ENCODE measurements at places on chromosomes 6 and 20.

DNA sequence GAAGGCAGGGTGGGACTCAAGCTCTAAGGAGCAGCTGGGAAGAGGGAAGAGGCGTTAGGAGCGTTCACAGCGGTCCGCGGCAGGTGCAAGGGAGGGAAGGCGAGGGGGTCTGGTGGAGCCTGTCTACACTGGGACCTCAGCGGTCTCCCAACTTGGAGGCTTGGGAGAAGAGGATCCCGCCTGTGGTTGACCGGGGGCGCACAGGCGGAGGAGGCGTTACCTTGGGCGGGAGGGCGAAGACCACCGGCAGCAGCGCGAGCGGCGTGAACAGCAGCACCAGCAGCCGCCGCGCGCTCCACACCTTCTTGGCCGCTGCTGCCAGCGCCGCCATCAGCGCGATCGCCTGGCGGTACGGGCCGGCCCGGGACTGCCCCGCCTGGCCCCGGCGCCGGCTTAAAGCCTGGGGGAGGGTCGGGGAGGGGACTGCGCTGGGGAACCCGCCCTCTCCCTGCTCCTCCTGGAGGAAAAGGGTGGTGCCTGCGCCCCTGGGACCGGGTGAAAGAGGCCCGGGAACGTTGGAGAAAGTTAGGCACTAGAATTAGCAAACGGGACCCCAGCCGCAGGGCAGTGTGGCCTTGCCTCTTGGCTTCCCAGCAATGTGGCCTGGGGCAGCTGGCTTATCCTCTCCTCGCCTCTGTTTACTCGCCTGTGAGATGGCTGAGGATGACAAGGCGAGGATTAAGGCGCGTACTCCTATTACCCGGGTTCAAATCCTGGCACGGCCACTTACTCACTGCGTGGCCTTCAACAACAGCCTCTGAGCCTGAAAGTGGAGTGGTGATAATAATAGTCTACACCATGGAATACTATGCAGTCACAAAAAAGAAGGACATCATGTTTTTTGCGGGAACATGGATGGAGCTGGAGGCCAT is at the start of gene SLC13A3:
Gene SLC13A3 (minus strand): TSS at position 369 of the 872 bp plus-strand sequence. CDS start 38 bp downstream, at position 331.
- DNase-seq, result no peak

- no peak for DNase-seq
Observed at GRCh38 chr20:41167481-41168253, 30.3 kb downstream of the PLCG1 start.

GRCh38 chr20:44454306-44454963 is 21.2 kb upstream of the TTPAL start:
- DNase-seq, result no peak

GRCh38 chr6:130697271-130697994 is 129.8 kb upstream of the SMLR1 start:
- no peak for DNase-seq

DNA sequence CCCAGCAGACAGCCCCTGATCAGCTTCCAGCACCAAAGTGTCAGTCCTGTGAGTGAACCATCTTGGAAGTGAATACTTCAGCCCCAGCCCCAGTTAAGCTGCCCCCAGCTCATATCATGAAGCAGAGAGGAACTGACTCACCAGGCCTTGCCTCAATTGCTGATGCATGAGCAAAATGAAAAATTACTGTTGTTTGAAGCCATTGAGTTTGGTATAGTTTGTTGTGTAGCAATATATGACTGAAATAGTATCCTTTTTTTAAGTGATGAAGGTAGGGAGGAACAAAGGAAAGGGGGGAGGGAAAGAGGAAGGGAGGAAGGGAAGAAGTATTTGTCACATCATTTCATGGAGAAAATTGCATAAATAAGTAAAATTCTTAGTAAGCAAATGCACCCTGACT is 266.4 kb downstream of the MAFB start:
- DNase-seq, result no peak

DNA sequence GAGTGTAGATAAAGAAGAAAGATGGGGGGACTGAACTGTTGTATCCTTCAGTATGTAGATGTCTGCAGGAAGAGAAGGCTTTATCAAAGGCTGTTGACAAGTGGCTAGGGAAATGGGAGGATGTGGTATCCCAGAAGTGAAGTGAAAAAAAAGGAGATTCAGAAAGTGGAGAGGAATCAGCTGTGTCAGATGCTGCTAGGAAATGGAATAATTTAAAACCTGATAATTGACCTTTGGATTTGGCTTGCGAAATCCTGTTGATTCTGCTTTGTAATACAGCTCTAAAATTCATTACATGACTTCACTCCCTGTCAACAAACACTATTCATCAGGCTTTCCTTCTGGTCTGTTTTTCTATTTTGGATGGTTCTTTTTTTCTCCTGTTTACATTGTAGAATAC is 41.7 kb downstream of the PHF3 start:
- DNase-seq, result peak; percentile 8

DNA sequence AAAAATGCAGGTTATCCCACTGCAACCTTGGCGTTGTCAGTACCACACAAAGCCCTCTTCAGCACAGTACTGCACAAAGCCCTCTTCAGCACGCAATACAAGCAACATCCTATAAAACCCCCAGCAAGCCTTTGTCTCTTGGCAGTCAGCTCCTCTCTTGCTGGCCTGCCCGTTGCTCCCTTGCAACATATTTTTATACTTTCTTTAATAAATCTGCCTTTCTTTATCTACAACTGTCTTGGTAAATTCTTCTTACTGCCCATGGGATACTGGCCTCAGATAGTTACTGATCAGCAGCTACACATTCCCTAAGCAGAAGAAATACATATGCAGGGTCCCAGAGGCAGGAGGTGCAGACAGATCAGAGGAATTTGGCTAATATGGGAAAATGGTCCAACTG is 70.5 kb upstream of the MAP3K4 start:
- DNase-seq, result no peak

DNA sequence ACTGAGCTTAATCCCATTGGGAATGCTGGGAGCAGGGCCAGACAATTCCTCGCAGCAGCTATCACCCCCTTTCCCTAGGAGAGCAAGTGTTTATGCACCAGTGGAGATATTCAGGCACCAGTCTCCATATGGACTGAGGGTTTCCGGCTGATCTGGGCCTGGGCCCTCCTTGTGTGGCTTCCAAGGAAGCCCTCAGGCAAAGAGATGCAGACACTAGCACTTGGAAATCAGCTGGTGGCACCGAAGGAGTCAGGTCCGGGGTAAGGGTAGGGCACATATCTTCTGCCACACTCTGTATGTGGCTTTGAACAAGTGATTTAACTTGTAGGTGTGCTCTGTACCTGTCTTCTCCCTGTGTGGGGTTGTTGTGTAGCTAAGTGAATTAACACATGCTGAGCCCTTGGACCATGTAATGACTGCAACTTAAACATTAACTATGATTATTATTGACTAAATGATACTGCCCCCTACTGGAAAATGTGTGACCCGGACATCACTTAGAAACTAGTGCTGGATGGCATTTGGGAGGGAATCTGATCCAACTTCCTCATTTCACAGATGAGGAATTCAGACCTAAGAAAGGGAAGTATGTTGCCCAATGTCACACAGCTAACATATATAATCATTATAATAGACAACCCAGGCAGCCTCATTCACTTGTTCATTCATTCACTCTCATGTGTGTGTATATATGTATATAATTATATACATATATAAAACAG is 19.3 kb upstream of the WFDC2 start:
- DNase-seq, result peak; percentile 33

DNA sequence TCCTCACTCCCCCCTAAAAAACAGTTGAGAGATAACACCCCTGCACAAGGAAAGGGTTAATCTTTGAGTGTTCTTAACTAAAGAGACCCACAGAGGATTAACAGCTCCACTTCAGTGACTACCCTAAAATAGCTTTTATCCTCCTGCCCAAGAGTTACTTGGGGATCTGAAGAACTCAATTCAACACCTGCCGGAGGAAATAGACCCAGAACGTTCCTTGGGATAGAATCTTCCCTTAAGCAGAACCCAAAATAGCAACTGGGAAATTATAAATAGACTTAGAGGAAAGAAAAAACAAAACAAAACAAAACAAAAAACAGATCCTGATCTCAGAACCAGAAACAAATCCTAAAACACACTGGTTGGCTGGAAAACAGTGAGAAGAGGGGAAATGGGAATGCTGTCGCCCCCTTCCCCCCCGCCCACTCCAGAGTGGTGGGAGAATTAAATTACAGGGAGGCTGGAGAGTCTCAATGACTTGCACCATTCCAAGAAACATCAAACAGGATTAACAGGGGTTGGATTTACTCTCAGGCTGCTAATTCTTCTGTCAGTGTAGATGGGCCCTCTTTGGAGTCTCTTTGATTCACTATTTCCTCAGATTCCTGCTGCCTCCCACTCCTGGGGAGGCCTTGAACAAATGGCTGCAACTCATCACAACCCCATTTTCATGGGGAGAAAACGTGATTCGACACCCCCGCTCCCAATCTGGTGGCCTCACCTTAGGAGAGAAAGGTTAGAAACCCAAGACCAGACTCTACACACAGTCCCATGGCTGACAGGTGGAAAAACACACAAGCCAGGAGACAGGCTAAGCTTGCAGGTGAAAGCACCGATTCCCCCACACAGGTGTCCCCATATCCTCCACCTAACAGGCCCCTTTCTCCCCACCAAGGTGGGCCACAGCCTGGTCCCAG is 1.4 kb downstream of the PLAGL2 start:
- DNase-seq, result no peak

DNA sequence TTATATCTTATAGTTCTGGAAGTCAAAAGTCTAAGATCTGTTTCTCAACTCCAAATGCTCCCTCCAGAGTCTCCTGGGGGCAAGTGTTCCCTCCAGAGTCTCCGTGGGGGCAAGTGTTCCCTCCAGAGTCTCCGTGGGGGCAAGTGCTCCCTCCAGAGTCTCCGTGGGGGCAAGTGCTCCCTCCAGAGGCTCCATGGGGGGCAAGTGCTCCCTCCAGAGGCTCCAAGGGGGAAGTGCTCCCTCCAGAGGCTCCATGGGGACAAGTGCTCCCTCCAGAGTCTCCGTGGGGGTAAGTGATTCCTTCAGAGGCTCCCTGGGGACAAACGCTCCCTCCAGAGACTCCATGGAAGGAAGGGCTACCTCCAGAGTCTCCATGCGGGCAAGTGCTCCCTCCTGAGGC is 34.0 kb upstream of the THBS2 start:
- DNase-seq, result no peak

GRCh38 chr6:169972101-169972651 is 220.8 kb downstream of the ERMARD start:
- no peak for DNase-seq

DNA sequence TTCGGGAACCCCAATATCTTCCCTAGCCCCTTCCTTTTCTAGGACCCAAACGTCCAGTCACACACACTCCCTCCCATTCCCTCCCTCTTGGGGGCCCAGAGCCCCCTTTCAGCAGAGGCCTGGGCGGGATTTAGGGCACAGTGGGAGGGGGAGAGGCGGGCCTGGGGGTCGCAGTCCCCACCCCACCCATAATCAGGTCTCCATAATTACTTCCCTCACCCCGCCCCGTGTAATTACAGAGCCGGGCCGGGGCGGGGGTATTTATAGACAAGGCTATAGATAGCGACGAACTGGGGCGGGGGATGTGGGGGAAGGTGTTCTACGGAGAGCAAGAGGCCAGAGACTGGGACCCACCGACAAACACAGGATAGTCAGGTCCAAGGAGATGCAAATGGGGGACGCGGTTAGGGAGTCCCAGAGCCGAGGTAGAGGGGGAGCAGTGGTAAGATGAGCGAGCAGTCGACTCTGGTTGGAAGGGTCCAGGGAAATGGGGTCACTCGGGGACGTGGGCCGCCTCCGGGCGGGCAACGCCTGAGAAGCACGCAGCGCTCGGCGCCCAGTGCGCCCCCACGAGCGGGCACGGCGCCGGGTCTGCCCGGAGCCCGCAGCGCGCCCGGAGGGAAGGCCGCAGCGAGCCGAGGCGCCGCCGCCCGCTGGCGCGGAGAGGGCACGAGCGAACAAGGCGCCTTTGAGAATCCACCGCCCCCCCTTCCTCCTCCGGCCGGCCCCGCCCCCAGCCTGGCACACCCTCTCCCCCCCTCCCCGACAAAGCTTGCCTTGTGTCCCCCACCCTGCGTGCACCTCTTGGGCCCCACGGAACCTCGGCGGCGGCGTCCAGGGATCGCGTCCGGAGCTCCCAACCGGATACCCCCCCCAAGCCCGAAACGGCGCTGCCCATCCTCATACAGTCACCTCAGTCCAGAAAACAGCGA is 670 bp upstream of the COL11A2 start:
- no peak for DNase-seq
